ENCODE measurements at places on chromosomes 3 and 15.

DNA sequence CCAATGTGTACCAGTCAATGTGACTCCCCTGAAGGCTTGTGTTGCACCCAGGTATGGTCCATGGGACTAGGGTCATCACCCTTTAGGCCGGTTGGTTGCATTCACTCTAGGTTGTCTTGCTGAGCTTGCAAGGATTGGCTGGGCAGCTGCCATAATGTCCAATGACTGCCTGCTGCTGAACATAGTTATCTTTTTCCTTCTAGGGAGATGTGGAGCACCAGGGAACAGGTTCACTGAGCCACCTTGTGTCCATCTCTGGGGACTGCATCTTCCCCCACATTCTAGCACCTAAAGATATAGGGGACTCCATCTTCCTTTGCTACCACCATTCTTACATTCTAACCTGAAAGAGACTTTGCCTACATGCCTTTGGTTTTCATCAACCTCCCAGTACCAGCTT, 580.4 kb upstream of the TBL1XR1 start:
- peak; percentile 39 for DNase-seq

DNA sequence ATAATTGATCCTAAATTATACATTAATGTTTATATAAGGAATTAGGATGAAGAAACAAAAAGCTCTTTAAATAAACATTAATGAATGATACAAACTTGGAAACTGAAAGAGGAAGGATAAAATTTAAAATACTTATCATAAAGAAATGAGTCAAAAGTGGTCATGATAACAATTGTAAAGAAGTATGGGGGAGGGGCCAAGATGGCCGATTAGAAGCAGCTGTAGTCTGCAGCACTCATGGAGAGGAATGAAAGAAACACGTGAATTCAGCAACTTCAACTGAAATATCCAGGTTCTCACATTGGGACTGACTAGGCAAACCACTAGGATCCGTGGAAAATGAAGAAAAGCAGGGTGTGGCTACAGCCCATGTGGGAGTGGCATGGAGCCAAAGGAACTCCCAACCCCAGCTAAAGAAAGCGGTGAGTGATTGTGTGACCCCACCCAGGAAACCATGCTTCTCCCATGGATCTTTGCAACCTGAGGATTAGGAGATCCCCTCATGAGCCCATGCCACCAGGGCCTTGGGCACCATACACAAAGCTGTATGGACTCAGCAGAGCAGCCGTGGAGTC, 13.1 kb upstream of the CP start:
- DNase-seq = no peak

DNA sequence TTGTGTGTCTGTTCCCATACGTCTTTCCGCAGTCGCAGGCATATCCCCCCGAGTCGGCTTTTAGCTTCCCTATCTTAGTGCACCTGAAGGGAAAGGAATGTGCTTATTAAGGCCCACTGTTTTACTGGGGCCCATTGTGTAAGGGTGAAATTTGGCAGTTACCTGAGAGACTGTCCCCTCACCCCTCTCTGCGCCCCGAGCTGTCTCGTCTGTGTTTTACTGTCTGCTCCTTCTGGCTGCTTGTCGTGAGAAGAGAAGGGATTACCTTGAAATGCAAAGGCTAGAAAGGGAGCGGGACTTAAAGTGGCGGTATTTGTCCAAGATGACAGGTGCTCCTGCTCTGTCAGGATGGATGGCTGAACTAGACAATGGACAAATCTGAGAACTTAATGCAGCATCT, 233.0 kb upstream of the POU1F1 start:
- DNase-seq = no peak

- DNase-seq = no peak
These were observed 220.9 kb upstream of the CDIN1 start for GRCh38 chr15:36358523-36358922.

DNA sequence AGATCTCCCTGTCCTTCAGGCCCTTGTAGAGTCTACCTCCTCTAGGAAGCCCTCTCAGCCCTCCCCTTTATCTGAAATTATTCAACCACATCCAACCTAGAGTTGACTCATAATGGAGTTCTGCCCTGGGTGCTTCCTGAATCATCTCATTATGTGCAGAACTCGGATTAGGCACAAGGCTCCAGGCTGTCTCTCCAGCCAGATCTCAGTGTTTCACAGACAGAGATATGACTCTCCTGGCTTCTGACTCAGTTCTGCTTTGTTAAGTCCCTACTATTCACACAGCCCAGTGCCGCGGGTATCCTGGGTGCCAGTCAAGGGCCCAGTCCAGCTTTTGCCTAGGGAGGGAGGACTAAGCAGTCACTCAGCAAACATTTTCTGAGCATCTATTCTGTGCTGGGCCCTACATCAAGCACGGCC, 9.3 kb downstream of the STRA6 start:
- DNase-seq = no peak

DNA sequence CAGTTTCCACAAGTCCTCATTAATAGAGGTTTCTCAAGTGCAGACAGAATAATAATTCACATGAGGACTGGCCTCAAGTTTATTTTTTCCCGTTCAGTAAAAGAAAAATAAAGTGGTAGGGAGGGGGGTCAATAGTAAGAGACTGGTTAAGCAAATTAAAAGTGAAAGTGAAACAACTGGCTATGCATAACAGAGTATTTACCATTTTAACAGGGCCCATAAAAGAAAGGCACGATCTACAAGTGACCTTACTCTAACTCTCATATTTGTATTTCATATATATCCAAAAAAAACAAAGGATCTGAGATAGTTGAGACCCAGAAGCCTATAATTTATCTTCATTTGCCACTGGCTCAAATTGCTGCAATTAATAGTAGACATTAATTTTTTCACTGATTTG, 686.3 kb downstream of the NTRK3 start:
- DNase-seq = no peak

DNA sequence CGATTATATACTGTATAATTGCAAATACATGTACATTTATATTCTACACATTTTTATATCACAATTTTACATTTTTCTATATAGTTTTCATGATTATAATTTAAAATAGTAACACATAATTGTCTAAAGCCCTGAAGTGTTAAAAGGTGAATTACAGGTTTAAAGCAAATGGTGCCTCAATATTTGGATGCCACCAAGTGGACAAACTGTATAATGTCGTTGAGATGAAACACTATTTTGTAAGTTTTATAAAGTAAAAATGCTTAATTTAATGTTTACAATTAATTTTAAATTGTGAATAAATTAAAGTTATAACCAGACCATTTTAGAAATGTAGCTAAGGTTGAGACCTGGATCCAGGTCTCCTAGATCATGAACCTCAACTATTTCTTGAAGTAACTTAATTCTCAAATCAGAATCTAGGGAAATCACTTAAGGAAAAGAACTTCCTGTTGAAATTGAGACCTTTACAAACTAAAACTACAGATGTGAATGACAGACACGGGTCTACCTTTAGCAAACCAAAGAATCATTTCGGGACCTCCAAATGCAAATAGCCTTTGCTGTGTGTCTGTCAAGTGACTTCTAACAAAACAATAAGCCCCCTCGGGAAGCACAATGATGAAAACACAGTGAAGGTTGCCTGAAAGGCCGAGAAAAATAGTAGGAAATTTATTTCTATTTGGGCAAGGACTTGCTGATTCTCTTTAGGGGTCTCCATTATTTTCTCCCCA, 37.8 kb downstream of the EHHADH start:
- peak; percentile 7 for DNase-seq

- no peak for DNase-seq
These were observed 223.5 kb upstream of the UBE2E2 start for GRCh38 chr3:22979581-22979980.

- no peak for DNase-seq
These were observed 129.0 kb downstream of the LRRK1 start for GRCh38 chr15:101048176-101048575.

- no peak for DNase-seq
These were observed 68.6 kb downstream of the ABHD5 start for GRCh38 chr3:43759297-43759782.

DNA sequence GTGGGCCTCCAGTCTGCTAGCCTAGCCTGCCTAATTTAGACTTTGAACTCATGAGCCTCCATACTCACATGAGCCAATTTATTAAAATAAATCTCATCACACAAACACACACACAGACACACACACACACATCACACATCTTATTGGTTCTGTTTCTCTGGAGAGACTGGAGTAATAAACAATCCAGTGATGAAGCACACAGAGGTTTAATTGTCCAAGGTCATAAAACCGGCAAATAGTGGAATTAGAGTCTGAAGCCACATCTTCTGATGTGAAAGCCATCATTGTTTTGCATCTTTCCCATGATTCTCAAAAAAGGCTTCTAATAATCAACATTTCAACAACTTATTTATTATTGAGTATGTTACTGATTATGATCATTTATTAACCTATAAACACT, 249.4 kb upstream of the KCNH8 start:
- DNase-seq = no peak

GRCh38 chr15:68765602-68766368, 54.9 kb downstream of the ANP32A start:
- DNase-seq = no peak

GRCh38 chr3:31882895-31883294, 98.2 kb downstream of the OSBPL10 start:
- no peak for DNase-seq

- DNase-seq = no peak
These were observed 135.2 kb upstream of the BCL6 start for GRCh38 chr3:187880441-187880840.

GRCh38 chr3:47273564-47273963, 9.0 kb downstream of the KIF9 start:
- no peak for DNase-seq

- no peak for DNase-seq
These were observed 220.1 kb downstream of the TUSC7 start for GRCh38 chr3:116929505-116930222.

GRCh38 chr3:180180795-180181194, 144.1 kb upstream of the PEX5L start:
- no peak for DNase-seq

All from NCI-H1694 (cell line).